ENCODE measurements at places on chromosomes 5 and 9.

GRCh38 chr5:119342406-119342805 lies 13.4 kb upstream of the TNFAIP8 start:
- DNase-seq: no peak

DNA sequence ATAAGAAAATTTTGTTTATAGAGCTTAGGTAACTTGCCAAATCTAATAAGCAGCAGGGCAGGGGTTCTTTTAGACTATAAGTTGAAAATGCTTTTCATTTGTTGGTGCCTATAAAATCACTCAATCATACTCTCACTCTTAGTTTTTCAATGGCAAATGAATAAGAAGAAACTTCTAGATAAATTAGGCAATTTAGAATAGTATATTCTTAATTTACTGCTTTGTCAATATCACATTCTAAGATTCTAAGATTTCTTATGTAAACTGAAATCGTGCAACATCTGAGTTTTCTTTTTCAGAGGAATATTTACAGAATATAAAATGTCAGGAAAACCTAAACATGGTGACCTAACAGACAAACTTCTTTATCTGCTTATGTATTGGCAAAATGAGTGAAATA lies 849.0 kb downstream of the DTWD2 start:
- DNase-seq: no peak

DNA sequence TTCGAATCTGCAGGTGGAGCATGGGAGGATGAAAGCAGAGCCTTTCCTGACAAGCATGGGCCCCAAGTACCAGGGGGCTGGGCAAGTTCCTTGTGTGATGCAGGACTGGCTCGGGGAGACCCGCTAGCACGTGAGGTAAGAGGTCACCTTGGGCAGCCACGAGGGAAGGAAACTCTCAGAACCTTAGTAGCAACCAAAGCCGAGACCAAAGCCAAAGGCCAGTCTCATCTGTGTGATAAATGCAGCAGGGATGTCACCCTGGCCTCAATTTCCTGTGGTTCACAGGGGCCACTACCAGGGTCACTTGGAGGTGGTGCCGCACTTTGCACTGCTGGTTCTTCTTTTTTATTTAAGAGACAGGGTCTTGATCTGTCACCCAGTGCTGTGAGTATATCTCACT lies 39.5 kb downstream of the PRRT1B start:
- no peak for DNase-seq

DNA sequence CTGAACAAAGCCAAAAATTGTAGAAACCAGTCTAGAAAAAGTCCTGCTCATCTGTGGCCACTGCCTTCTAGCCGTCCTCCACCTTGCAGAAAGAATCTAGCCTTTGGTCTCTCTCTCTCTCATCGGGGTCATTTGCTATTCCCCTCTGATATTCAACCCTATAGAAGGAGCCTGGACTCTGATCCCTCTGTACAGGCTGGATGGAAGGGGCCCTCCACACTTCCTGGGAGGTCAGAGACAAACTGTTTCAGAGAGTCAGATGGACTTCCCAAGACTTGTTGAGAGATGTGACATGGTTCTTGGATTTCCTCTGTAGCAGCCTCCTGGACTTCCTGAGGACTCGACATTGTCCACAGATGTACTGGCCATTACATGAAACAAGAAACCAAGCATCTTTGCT lies 85.0 kb upstream of the RUSC2 start:
- no peak for DNase-seq

GRCh38 chr5:149060325-149060724 lies 2.5 kb downstream of the SH3TC2 start:
- DNase-seq: no peak

DNA sequence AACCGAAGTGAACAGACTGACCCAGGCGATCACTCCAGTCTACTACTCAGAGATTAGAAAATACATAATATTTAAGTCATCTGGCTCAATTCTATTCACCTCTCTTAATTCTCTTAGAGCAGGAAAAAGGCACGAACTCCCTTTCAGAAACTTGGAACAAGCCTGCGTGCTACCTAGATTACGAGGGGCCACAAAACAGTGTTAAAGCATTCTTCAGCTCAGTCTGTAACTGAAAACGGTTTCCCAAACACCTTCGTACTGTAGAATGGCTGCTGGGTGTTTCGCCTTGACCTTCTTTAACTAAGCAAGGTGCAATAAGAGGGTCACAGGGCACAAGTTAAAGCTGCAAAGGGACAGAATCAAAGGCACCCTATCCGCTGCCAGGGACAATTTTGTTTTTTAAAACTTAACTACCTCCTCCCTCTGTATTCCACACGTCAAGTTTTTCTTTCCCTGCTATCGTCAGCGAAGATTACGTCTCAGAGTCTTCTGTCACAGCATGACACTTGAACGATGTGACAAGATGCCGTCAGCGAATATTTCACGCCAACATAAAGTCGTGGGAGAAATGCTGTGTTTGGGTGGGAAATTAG lies 687 bp downstream of the LYSMD3 start:
- no peak for DNase-seq

GRCh38 chr9:122816163-122816867 lies 12.1 kb downstream of the PDCL start:
- no peak for DNase-seq

- no peak for DNase-seq
Observed at GRCh38 chr5:135131801-135132680, 98.0 kb upstream of the PITX1 start.

DNA sequence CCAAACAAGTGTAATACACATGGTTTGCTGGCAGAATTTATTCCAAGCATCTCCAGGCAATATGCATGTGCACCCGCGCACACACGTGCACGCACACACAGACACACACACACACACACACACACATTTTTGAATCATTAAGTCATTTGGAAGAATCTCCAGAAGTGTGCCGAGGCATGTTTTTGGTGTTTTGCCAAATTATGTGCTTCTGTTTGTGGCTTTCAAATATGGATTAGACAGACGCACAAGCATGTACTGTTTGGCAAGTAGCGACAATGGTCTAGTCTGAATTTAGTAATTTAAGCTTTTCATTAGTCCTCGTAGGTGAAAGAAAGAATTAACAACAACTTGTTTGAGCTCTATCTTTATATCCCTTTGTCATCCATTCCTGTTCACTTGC lies 36.7 kb downstream of the NFIB start:
- no peak for DNase-seq

- no peak for DNase-seq
Observed at GRCh38 chr9:74951725-74952151, 974 bp downstream of the C9orf40 start.

DNA sequence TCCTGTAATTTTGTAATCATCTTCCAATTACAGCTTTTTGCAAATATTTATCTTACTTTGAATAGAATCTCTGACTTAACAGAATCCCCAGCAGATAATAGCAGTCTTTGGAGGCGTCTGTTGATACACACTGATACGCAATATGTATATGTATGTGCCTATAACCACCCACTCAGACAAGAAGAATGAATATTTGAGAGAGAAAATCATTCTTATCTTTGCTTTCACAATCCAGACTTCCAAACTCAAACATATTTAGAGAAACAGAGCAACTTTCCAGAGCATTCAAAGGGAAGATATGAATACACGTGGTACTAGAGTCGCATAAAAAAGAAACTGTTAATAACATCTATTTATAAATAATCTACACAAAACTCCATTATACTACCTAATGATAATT lies 6.1 kb downstream of the RORB start:
- no peak for DNase-seq

All from NCI-H2081 treated with DMSO at 0.1 percent for 48 hours (cell line).